ENCODE measurements at places on chromosomes 13 and 19.

DNA sequence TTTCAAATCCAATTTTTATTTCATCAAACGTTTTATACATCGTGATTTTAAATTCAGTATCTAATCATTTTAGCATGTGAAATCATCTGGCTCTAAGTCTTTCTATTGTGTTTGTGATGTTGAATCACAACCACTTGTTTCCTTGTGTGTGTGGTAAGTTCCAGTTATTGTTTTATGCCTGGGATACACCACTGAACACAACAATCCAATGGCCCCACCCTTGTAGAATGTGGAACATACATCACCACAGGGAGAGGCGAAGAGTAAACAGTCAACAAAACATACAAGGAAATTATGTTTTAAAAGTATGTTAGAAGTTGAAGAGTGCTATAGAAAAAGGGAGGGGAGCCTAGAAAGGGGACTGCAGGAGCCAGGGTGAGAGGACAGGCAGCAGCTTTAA lies 100.5 kb downstream of the EPSTI1 start:
- no peak for DNase-seq

GRCh38 chr13:66205807-66206206 lies 1024.3 kb downstream of the PCDH9 start:
- DNase-seq = no peak

GRCh38 chr13:32086791-32087441 lies 55.3 kb downstream of the FRY start:
- DNase-seq = no peak

DNA sequence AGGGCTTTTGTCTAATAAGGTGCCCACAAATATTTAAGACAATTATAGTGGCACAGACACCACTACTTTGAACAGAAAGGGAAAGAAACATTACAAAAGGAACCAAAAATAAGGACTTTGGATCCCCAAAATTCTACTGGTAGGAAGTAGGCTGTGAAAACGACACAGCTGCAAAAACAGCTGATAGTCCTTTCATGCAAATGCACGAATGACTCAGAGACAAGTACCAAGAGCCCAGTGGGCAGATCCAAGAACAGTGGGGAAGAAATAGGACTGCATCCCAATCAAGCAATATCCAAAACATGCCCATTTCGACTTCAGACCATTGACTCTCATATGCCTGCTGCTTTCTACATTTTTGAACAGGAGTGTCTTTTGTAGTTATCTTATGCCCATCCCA lies 269.4 kb upstream of the NBEA start:
- no peak for DNase-seq

DNA sequence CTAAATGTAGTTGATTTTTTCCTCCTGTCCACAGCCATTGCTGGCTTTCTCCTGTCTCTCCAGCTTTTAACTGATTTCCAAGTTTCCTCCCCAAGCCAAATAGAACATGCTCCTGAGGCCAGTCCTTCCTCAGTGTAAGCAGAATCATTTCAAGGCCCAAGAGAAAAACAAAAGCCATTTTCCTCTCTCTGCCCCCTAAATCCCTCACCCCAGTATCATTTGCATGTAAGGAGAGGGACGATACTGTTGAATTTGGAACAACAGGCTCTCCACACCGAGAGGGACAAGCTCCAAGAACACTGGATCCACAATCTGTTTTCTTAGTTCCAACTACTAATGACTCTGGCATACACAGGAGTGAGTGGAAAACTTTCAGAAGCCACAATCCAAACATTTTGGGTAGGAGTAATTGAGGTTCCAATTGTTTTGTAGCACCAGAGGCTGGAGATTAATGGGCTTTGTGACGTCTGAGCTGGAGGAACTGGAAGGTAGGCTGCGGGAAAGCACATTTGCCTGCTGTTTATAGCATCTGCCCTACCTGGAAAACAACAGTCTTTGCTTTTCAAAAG lies 156.8 kb downstream of the FLT1 start:
- DNase-seq = no peak

DNA sequence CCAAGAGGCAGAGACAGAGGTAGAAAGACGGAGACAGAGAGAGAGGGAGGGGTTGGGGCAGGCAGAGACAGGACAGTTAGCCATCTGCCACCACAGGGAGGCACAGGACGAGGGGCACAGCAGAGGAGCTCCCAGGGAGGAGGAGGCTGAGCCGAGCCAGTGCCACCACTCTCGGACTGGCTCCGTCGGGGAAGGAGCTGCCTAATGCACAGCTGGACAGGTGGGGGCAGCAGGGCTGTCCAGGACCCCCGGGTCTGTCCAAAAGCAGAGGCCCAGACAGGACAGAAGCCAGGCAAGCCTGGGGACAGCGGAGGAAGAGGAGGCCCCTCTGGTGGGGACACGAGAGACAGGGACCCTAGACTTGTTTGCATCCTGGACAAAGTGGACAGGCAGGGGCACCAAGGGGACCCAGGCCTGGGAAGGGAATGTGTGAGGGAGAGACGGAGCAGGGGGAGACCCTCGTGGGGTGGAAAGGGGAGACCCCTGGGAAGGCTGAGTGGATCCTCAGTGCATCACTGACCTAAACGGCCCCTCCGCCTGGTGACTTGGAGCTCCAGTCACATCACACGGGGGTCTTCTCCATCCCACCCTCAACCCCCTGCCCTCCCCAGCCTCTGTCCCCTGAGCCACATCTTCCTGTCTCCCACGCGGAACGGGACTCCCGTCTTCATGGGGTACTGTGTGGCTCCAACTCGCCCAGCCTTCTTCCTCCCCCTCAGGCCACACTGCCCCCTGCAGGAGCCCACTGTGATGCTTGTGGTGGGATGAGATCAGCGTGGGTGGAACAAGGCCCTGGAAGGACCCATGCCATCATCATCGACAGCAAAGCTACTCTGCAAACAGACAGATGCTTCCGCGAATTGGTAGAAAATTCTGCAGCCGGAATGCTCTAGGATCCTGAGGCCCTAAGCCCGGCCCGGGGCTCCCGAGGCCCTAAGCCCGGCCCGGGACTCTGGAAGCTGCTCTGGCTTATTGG lies 915 bp downstream of the F10 start:
- no peak for DNase-seq

DNA sequence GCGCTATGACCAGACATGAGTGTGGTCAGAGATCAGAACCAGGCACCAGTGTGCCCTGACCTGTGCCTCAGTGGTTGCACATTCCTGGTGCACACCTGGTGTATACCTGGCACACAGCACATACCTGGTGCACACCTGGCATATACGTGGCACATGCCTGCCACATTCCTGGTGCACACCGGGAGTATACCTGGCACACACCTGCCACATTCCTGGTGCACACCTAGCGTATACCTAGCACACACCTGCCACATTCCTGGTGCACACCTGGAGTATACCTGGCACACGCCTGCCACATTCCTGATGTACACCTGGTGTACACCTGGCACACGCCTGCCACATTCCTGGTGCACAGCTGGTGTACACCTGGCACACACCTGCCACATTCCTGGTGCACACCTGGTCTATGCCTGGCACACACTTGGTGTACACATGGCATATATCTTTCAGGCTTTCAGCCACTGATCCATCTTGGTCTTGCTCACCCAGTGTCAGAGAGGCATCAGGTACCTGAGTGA lies 61.3 kb upstream of the ADGRL1 start:
- DNase-seq = no peak

DNA sequence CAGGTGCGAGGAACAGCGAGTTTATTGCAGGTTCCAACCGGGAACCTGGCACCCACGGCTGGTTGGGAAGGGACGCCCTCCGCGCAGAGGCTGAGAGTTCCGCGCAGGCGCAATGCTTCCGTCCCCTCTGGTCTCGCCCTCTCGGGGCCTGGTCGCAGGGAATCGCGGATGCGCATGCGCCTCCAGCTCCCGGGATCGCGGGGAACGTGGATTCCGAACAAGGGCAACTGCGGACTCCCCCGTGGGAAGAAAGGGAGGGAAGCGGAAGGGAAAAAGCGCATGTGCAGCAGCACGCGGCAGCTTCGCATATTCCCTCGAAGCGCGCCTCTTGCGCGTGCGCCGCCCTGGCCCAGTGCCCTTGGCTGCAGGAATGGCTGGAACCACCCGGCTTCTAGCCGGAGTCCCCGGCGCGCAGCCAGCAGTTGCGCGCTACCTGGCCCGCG lies 1.1 kb downstream of the TSSK6 start:
- no peak for DNase-seq

DNA sequence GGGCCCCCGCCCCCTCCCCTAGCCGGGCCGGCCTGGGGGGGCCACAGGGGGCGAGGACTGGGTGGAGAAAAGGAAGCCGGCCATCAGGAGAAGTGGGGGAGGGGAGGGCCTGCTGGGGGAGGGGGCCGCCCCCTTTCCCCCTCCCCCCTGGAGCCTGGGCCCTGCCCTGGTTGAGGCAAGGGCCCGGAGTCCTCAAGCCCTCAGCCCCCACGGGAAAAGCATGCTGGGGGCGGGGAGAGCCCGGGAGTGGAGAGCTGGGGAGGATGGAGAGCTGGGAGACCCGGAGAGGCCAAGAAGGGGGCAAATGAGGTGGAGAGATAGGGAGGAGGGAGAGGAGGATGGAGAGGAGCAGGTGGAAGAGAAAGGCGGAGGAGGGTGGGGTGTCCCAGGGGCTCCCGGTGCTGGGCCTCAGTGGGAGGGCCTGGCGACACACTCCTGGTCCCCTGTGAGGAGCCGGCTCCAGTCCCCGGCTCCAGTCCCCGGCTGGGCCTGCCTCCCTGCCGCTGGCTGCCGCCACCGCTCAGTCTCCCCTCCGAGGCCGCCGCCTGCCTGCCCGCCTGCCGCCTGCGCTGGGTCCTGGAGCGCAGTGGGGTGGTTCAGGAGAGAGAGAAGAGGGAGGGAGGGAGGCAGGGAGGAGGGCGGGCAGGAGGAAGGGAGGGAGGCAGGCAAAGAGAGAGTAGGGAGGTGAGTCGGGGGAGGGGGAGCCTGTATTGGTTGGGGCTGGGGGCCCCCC lies at the start of gene GRIK5:
TSS of gene GRIK5 (minus strand) at position 588 of the 733 bp plus-strand sequence. CDS start 4,436 bp downstream, outside the sequence.
- DNase-seq = no peak

DNA sequence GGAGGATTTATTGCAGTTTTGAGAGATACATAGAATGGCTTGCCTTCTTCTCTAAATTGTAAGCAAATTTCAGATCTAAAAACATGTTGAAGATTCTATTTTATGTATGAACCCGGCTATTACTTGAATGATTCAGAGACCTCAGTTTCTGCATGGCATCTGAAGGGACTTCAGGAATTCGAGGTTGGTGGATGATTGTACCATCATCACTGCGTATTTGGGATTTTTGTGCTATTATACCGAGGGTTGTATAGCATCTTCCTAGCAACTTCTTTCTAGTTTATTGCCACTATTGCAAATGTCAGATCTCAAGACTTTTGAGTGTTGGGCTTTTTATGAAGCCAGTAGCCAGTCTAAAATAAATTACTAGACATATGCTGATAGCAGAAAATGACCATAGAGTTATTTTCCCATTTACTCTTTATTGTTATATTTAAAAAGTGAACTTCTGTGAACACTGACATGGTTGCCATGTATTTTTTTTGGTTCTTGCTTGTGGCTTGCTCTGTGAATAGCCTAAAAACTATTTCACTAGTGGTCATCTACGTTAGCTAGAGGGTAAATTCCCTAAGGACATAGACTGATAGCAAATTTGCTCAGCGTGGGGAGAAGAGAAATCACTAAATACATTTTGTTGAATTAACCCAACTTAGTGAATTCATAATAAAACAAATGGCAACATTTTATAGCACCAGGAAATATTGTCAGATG lies 70.6 kb upstream of the KLF12 start:
- no peak for DNase-seq

DNA sequence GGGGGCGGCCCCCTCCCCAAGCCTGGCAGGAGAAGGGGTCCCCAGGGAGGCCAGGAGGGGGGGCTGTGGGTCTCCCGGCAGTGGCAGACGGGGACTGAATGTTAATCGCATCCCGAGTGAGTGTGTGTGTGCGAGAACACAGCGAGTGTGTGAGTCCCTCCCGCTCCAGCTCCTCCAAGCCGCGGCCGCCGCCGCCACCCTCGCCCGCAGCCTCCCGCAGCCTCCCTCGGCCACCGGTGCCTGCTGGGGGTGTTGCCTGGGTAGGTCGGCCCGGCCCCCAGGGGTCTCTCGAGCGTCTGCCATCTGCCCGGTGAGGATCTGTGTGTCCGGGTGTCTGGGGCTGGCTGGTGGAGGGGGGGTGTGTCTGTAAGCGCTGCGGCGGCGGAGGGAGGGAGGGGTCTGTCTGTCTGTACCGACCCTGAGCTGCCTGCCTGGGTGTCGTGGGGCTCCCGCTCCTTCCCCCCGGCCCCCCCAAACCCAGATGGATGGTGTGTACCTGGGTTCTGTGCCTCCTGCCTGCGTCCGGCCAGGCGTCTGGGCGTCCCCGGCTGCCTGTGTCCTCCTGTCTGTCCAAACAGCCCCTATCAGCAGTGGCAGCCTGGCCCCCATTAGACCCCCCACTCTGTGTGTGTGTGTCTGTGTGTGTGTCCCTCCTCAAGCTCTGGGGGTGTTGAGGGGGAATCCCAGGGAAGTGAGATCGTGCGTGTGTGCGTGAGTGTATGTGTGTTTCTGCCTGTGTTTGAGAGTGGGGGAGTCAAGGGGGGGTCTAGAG lies at the start of gene GRIN2D:
TSS of gene GRIN2D (plus strand) at position 110 of the 772 bp plus-strand sequence. CDS start 4,725 bp downstream, outside the sequence.
- DNase-seq = no peak

DNA sequence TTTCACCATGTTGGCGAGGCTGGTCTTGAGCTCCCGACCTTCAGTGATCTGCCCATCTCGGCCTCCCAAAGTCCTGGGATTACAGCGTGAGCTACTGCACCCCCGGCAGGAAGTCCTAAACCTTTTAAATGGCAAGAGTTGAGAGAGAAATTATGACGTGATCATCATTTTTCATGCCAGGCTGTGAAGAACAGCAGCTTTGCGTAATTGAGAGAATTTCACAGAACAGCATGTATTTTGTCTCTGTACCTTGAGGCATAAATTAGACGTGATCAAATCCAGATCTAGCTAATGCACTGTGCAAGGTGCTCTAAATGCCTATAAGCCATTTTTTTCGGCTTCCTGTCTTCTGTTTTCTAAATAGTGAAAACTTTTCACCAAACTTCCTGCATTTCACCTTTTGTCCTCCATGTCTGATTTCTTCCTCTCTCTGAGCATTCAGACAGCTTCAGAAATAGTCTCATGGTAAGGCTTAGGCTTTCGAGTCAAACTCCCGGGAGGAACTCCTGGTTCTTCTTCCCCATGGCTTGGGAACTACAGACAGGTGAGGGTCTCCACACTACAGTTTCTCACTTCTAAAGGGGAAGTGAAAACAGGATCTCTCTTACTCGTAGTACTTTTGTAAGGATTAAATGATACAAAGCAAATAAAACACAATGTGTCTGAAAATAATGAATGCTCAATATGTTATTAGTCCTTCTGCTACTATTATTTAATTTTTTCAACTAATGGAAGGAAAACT lies 51.0 kb downstream of the WDFY2 start:
- no peak for DNase-seq

GRCh38 chr19:43711751-43712355 lies 4.0 kb upstream of the IRGC start:
- no peak for DNase-seq

GRCh38 chr19:44807162-44807561 lies 1.7 kb upstream of the BCAM start:
- DNase-seq = no peak

DNA sequence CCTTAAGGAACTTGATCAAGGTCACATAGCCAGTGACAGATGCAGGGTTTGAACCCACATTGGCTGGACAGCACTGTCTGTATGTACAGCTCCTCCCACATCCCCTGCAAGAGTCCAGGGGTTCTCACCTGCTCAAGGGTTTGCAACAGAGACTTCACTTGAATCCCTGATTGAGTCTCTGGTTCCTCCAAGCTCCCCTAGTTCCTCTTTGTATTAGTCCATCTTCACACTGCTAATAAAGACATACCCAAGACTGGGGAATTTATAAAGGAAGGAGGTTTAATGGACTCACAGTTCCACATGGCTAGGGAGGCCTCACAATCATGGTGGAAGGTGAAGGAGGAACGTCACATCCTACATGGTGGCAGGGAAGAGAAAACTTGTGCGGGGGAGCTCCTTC lies 72.8 kb upstream of the CLDN10 start:
- DNase-seq = no peak

GRCh38 chr19:12715102-12715501 lies 8.6 kb downstream of the TNPO2 start:
- no peak for DNase-seq

Measured in CD4-positive, alpha-beta T cell treated with Interleukin-2 at 100 ng/mL for 4 hours (primary cell).